ENCODE measurements at places on chromosomes 4 and X. TPM values are rescaled to one million over a fixed set of nuclear protein-coding genes. Genes with fewer than 3 reads are reported as not detected.

The TGIF2LX gene
- not detected for total RNA-seq

GRCh38 chr4:85029453-85029852 is 63.0 kb upstream of the WDFY3 start:
- no peak for DNase-seq

GRCh38 chr4:22574880-22575279 is 59.0 kb upstream of the ADGRA3 start:
- DNase-seq = no peak

DNA sequence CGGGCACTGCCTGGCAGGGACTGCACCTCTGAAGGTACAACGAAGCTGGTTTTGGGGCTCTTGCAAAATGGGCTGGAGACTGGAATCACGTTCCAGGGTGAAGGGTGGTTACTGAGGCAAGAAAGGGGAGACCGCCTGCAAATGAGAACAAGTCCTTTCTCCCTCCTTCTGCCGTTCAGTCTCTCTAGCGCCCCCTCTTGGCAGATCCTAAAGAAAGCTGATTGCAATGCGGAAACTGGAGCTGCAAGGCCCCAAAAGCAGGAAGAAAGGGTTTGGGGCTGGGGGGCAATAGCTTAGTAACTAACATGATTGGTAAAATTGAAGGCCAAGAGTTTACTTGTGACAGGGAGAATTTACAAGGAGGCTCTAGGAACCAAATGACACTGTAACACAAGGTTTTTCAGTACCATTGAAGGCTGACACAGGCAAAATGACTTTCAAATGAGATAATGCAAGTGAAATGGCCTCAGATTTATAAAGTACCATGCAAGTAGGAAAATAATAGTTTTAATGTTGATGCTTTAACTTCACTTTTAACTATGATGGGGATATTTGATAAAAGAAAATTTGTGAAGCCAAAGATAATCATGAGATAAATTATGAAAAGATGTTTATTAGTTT is 222.7 kb upstream of the HAND2 start:
- DNase-seq = peak; percentile 13

DNA sequence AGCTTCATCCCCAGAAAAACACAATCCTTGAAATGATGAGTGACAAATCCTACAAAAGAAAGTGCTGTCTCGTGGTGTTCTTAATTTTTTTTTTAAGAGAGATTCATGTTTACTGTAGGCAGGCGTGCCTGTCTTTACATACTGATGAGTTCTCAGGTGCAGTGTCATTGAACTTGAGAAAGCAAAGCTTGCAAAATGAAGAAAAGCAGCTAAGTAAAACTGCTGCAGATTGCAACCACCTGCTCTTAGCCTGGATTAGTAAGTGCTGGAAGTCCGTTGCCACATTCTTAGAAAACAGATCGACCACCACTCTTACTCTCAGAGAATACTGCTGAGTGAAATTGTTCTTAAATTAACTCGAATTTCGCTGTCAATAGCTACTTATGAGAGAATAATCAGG is 854.6 kb downstream of the TRIML1 start:
- no peak for DNase-seq

- DNase-seq = no peak
Measured at GRCh38 chr4:56666279-56666678, 14.8 kb downstream of the HOPX start.

- DNase-seq = no peak
Measured at GRCh38 chrX:145393702-145394235, 146.5 kb downstream of the SPANXN1 start.

DNA sequence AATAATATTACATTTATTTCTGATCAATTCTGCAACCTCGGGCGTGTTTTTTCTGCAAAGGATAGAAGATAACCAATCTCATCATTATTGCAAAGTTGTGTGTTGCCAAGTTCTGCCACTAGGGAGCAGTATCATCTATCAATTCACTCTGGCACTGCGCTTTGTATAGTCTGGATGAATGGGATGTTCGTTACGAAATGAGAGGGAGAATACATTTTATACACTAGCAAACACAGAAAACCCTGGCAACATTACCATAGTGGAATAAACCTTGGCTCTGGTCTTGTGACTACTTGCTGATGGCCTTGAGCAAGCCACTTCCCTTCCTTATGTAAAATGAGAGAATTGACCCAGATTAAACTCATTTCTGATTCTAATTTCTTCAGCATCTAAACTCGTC is 97.5 kb upstream of the ZNF518B start:
- DNase-seq = no peak

DNA sequence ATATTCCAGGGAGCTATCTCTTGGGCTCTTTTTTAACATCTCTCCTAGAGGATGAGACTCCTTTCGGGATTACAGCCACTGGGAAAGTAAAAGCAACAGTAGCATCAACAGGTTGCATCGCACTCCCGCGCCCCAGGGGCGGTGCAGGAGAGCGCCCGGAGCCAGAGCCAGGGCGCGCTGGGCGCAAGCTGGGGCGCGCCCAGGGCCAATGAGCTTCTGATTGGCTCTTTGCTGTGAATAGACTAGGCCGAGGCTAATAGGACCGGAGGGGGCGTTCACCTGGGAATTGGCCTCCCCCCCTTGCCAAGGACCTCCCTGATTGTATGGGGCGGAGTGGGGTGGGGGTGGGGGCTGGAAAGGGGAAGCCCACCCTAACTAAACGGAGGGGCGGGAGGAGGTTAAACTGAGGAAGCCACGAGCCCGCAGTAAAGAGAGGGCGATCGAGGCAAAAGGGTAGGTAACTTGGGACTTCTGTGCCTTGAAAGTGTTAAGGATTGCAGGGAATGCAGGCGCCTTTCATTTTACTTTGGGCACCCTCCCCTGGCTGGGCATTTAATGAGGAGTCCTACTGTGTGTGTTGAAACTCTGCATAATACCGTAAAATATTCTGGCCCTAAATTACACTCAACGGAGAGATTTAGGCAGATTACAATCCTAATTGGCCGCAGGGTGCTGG is 1.1 kb upstream of the ATOH1 start:
- DNase-seq = no peak
